NCI-H345 (cell line): ENCODE measurements at places on chromosomes 12 and 14.

DNA sequence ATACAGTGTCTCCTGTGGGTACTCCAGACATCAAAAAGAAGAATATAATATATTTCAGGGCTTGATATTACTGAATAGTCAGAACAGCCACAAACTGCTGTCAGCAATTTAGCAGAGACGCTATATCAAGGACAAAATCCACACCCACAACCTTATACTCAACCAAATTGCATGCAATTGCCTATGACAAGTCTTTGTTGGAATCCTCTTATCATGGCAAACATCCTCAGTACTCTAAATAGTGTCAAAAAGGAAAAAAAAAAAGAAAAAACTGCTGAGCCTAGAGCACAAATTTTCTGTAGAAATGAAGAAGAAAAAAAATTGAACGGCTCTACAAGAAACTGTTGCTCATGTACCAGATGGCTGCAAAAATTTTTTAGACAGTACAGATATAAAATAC is 485.7 kb downstream of the TMTC2 start:
- no peak for DNase-seq

DNA sequence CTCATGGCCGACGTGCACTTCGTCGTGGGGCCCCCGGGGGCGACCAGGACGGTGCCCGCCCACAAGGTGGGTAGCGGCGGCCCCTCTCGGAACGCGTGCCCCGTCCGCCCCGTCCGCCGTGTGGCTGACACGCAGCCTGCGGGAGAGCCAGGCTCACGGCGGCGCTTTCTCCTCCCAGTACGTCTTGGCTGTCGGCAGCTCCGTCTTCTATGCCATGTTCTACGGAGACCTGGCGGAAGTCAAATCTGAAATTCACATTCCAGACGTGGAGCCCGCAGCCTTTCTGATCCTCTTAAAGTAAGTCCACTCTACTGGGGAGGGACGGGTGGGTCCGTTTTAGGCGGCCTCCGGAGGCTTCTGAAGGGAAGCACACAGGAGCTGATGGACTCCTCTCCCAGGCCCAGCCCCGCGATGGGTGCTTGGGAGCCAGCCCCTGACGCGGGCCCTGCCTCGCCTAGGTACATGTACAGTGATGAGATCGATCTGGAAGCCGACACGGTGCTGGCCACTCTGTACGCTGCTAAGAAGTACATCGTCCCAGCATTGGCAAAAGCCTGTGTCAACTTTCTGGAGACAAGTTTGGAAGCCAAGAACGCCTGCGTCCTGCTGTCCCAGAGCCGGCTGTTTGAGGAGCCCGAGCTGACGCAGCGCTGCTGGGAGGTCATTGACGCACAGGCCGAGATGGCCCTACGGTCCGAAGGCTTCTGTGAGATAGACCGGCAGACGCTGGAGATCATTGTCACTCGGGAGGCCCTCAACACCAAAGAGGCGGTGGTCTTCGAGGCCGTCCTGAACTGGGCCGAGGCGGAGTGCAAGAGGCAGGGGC is 1.1 kb downstream of the BTBD6 start:
- DNase-seq: no peak

GRCh38 chr12:29054858-29055663 is 94.0 kb upstream of the FAR2 start:
- no peak for DNase-seq

DNA sequence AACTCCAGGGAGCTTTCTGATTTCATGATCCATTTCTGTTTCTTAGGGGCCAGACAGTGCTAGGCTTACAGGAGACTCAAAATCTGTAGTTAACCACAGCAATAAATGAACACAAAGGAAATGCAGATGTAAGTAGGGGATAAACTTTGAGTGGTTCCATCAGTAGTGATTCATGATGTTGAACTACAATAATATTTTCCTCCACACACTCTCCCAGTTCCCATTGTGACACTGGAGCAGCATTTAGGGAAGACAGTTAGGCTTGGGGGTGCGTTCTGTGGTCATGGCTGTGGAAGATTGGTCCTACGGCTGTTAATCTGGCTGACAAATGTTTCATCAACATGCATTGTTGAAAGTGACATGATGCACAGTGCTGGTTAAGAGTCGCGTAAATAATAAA is 66.9 kb downstream of the HMGA2 start:
- no peak for DNase-seq

DNA sequence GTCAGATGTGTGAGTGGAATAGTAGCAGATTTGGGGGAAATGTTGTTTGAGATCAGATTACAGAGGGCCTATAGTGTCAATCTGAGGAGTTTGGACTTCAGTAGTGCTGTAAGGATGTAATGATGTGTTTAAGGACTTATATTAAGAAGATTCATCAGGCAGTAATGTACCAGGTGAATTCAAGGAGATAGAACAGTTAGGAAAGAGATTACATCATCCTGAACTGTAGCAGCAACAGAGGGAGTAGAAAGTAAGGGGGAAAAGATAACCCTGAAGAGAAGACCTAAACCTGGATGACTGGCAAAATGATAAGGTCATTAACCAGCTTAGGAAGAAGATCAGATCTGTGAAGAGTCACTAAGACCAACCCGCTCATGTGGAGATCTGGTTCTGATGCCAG is 349.4 kb downstream of the PDZRN4 start:
- no peak for DNase-seq

DNA sequence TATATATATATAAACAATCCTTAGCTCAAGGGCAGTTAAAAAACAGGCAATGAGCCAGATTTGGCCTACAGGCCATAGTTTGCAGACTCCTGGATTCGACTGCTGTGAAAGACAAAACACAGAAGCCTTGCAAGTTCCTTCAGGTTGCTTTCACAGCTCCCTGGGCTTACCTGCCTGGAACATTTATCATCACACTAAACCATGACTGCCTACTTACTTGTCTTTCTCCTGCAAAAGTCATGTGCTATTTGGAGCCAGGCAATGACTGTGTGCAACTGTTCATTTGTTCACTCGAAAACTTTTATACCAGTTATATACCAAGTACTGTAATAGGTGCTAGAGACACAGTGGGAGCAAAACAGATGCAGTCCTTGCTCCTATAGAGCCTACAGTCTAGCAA is 2.2 kb upstream of the RPS6KA5 start:
- DNase-seq: no peak

DNA sequence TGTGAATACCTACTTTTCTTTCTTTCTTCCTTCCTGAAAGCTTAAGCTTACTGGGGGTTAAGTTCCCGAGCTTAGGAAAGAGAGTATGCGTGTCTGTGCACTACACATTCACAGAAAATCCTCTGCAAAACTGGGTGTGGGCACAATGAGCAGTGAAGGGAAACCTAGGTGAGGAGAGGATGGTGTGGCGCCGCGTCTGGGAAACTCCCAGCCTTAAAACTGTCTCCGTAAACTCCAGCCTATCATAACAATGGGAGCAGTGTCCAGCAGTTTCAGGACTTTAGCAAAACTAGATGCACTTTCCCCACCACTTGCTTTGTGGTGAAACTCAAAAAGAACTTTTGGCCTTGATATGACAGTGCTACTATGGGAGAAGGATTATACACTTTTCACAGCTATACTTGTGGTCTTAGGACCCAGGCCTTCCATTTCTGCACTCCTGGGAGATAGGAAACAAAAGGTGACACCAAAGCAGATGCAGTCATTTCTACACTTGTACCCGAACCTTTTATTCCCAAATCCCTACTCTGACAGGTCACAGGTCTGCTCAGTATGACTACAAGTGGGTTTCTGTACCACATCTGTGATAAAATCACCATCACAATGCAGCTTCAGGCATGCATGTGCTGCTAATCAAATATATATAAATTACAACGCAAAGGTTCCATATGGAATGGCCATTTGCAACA is 10.4 kb downstream of the AKAP5 start:
- no peak for DNase-seq

- no peak for DNase-seq
These were observed 120.7 kb upstream of the SLC38A2 start for GRCh38 chr12:46493150-46493833.
